ENCODE measurements at places on chromosomes 11 and 22. TPM values are rescaled to one million over a fixed set of nuclear protein-coding genes. Genes with fewer than 3 reads are reported as not detected.

CHADL gene
- total RNA-seq: 5.8 TPM

ALG9 gene
- 20.8 TPM for total RNA-seq

MRPL21 gene
- 38.9 TPM for total RNA-seq

CASP4 gene
- total RNA-seq: 86.7 TPM

OR4D5 gene
- total RNA-seq: not detected

LUZP2 gene
- not detected for total RNA-seq

MMP27 gene
- not detected for total RNA-seq

CRACR2B gene
- 29.0 TPM for total RNA-seq

SYT13 gene
- total RNA-seq: 0.78 TPM

TPBGL gene
- total RNA-seq: 0.46 TPM

C11orf91 gene
- total RNA-seq: not detected

NXPE2 gene
- total RNA-seq: not detected

PICK1 gene
- total RNA-seq: 54.7 TPM

OTOG gene
- not detected for total RNA-seq

IL17REL gene
- total RNA-seq: 0.06 TPM

NRGN gene
- 77.5 TPM for total RNA-seq

TUBA8 gene
- 0.61 TPM for total RNA-seq

TNNT3 gene
- 2.4 TPM for total RNA-seq

DNAJB7 gene
- total RNA-seq: not detected

MPEG1 gene
- 22.0 TPM for total RNA-seq

VSIG2 gene
- total RNA-seq: 35.4 TPM

INPP5J gene
- 28.3 TPM for total RNA-seq

NCAM1 gene
- total RNA-seq: 3.0 TPM

OSM gene
- total RNA-seq: 4.2 TPM

EHF gene
- total RNA-seq: 122 TPM
